NCI-H2081 treated with DMSO at 0.1 percent for 48 hours (cell line): ENCODE measurements at places on chromosomes 7 and 10.

DNA sequence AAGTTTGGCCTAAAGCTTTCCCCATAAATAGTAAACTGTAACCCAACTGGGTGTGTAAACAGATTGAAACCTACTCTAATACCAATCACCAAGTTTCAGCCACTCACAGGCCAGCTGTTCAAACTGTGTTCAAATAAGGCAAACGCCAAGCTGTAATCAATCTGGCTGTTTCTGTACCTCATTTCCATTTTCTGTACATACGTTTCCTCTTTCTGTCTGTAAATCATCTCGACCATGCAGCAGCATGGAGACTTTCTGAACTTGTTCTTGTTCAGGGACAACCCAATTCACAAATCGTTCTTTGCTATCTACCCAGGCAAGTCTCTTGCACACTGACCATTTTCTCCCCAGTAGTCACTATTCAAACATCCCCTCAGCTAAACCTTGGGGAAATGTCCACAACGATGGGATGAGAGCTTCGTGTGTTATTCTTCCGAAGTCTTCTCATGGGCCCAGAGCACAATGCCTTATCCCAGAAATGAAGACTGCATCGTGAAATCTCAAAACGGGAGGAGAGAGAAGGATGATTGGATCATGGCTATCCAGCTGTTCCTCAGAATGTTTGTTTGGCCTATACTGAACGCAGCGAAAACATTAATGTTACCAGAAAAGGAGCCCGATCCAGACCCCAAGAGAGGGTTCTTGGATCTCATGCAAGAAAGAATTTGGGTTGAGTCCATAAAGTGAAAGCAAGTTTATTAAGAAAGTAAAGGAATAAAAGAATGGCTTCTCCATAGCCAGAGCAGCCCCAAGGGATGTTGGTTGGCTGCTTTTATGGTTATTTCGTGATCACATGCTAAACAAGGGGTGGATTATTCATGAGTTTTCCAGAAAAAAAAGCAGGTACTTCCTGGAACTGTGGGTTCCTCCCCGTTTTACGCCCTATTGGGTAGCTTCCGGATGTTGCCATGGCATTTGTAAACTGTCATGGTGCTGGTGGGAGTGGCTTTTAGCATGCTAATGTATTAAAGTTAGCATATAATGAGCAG lies 86.2 kb downstream of the SLC16A9 start:
- no peak for DNase-seq

- DNase-seq, result no peak
Measured at GRCh38 chr10:47364911-47365310, 16.7 kb downstream of the RBP3 start.

DNA sequence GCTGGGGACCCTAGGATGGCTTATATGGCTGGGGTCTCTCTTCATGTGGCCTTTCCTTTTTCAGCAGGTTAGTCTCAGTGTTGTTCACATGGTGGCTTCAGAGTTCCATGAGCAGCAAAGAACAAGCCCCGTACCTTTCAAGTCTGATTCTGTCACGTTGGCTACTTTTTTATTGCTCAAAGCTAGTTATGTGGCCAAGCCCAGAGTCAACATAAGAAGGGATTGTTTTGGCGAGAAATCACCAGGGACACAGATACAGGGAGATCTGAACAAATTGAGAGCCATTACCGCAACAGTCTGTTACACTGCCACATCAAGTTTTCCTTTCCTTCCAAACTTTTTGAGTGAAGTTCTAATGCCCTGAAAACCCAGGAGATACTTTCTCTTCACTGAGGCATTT lies 770.5 kb downstream of the LRMDA start:
- DNase-seq, result no peak

DNA sequence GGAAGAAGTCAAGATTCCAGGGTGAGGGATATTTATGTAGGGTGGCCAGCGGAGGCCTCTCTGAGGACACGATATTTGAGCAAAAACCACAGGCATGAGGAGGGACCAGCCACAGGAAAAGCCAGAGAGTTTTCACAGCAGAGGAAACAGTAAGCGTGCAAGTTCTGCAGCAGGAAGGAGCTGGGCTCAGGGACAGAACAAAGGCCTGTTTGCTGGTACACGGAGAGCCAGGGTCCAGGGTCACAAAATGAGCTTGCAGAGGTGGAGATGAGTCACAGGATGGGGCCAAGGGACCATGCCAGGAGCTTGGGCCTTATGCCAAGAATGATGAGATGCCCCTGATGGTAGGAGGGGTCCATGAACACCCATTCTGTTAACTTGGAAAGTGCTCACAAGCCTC lies 283.5 kb downstream of the PLXNA4 start:
- DNase-seq, result no peak

DNA sequence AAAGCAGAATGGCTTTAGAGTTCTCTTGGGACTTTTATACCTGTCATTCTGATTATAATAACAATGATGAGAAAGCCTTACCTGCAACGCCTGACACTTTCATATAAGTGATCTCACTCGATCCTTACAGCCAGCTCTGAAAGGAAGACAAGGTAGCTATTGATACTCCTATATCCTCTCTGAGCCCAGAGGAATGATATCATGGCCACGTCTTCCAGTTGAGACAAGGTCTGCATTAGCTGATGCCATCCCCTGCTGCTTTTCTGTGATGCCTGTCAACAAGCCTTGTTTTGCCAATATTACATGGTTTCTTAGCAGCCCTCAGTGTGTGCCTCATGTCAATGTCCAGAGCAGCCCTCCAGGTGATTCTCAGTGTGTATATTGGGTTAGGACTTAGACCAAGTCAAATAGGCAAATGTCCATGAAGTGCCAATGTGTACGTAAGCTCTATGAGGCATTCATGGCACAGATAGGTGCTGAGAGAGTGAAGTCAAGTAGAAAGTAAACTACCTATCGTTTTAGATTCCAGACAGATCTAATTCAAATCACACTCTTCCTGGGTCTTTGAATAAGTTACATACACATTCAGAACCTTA lies 405.9 kb downstream of the ADRA2A start:
- DNase-seq, result no peak

- DNase-seq, result no peak
Measured at GRCh38 chr10:30751678-30752331, 122.3 kb upstream of the LYZL2 start.

- no peak for DNase-seq
Measured at GRCh38 chr7:31019509-31019908, 32.6 kb upstream of the ADCYAP1R1 start.

- no peak for DNase-seq
Measured at GRCh38 chr10:62851442-62851841, 35.3 kb upstream of the EGR2 start.

DNA sequence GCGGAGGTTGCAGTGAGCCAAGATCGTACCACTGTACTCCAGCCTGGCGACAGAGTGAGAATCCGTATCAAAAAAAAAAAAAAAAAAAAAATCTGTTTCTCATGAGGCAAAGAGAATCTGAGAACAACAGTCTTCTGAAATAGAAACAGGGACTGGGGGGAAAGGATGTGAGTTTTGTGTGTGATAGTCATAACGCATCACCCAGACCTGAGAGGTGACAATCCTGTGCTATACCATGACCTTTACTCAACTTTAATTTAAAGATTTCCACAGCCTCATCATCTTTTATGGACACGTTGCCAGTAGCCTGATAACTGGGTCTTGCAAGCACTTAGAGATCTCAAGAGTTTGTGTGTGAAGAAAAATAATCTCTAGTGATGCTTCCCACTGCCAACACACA lies 2.3 kb downstream of the ATXN7L1 start:
- no peak for DNase-seq

DNA sequence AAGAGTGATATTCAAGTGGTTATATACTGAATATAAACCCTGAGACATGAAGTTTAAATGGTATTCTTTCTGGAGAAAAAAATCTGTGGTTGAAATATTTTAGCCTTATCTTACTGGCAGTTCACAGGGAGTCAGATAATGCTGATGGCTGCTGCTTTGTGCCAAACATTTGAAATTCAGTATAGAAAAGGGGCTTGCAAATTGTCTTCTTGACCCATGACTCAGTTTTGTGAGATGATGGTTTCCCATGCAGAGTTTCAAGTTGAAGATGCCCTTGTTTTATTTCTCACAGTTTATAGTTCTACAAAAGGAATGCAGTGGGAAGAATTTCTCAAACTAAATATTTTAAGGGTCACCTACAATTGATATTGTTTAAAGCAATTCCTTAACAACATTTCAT lies 251.1 kb upstream of the MEOX2 start:
- no peak for DNase-seq

- no peak for DNase-seq
Measured at GRCh38 chr10:67669978-67670377, 26.0 kb downstream of the CTNNA3 start.

GRCh38 chr10:110501142-110501937 lies 3.6 kb downstream of the DUSP5 start:
- no peak for DNase-seq

- DNase-seq, result no peak
Measured at GRCh38 chr7:46682836-46683624, 762.0 kb upstream of the IGFBP3 start.

- no peak for DNase-seq
Measured at GRCh38 chr7:16465469-16466361, at the start of gene SOSTDC1. SOSTDC1 (minus strand) TSS chr7:16465738; CDS start chr7:16465668, 70 bp downstream.

- DNase-seq, result no peak
Measured at GRCh38 chr10:108052981-108053380, 888.5 kb upstream of the SORCS1 start.

- no peak for DNase-seq
Measured at GRCh38 chr7:33399528-33400213, 270.3 kb downstream of the BBS9 start.

DNA sequence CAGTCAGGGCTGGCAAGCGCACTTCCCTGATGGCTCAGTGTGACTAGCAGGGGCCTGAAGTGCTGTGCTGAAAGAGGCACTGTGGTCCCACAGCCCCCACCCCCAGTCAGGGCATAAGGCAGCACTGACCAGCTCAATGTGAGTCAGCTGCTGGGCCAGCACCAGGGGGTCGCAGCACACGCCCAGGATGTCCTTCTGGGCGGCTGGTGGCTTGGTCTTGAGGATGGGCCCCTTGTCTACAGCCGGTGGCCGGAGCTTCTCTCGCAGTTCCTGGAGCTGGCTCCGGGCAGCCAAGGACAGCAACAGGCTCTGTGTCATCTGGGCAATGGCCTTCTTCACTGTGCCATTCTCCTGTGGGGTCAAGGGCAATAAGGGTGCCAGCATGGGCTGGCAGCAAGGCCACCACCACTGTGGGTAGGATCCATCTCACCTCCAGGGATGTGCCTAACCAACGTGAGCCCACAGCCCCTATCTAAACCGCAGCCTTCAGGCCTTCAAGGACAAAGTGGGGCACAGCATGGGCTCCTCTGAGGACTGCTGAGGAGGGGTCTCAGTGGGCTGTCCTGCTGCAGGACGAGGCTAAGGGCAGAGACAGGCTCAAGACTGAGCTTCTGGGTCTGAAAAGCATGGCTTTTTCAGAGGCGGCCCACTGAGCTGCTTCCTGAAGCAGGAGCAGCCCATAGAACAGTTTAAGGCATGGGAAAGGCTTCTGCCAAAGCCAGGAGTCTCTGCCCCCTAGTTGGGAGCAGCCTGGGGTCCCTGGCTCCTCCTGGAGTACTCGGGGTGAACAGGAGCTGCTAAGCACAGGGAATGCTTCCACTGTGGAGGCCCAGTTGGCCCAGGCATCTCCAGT lies 62.5 kb downstream of the CSGALNACT2 start:
- no peak for DNase-seq

DNA sequence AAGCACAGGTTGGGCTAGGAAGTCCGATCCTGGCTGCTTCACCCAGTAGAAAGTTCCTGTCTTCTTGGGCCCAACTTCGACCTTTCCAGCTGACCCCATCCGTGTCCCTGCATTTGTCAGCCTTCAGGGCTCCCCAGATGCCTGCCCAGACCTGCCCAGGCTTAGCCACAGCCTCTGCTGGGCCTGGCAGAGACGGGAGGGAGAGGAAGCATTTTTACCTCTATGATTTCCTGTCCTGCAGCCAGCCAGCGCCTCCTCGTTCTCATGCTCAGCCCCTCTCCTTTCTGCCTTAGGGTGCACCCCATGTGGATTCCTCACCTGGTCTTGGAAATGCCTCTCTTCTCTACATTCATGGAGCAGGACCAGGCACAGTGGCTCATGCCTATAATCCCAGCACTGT lies 3.7 kb downstream of the METTL27 start:
- no peak for DNase-seq

DNA sequence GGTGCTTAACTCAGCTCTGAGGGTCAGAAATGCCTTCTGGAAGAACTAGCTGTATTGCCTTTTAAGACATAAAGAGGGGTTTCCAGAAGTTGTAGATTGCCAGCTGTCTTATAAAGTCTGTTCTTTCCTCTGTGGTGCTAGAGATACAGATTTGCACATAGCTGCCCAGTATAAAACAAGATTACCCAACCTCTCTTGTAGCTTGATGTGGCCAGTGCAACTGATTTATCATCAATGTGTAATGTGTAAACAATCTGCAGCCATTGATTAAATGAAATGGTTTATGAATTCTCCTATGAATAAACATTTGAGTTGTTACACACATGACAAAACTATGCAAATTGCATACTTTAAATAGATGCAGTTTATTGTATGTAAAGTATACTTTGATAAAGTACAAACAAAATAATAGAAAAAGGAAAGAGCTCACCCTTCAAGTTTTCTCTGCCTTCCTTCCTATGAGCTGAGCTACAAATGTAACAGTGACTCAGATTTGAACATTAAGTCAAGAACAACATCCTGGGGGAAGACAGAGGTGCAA lies 195.2 kb downstream of the TMEM26 start:
- DNase-seq, result no peak

DNA sequence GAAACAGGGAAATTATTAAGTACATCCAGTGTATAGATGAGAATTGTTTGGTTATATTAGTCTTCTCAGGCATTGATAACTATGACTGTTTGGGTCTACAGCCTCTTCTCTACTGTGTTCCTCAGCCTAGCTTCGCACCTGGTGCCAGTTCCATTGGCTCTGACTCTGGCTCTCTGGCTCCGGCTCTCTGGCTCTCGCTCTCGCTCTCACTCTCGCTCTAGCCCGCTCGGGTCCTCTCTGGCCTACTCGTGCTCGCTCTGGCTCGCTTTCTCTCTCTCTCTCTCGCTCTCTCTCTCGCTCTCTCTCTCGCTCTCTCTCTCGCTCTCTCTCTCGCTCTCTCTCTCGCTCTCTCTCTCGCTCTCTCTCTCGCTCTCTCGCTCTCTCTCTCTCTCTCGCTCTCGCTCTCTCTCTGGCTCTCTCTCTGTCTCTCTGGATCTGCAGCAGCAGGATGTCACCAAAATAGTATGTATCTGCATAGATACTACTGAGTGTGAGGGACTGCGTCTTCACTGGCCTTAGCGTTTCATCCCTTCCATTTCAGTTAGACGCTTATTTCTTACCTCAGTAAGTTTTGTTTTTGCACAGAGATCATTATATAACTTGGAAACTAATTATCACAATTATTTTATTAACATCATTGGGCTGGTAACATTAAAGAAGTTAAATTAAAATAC lies 6.5 kb upstream of the SSBP1 start:
- DNase-seq, result no peak

GRCh38 chr10:126083009-126083408 lies 186.6 kb downstream of the FANK1 start:
- DNase-seq, result no peak

- DNase-seq, result no peak
Measured at GRCh38 chr10:128064970-128065580, 61.1 kb downstream of the MKI67 start.

DNA sequence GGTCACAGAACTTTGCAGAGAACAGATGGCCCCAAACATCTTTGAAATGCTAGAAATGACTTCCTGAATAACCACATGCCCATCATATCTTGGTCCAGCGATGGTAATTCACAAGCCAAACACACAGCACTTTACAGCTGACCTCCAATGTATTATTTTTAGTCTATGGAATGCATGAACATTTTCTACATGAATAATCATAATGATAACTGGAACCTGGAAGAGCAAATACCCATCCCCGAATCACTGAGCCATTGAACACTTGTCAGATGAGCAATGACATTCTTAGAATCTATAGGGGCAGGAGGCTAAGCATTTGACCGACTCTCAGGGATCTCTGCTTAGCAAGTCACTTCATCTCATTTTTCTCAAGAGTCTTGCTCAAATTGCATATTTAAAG lies 167.3 kb downstream of the CREB5 start:
- no peak for DNase-seq
